NCI-H446 treated with DMSO at 0.1 percent for 48 hours (cell line): ENCODE measurements at places on chromosomes 1 and 21.

- DNase-seq: no peak
Measured at GRCh38 chr21:30714456-30714855, 4.1 kb downstream of the KRTAP21-3 start.

DNA sequence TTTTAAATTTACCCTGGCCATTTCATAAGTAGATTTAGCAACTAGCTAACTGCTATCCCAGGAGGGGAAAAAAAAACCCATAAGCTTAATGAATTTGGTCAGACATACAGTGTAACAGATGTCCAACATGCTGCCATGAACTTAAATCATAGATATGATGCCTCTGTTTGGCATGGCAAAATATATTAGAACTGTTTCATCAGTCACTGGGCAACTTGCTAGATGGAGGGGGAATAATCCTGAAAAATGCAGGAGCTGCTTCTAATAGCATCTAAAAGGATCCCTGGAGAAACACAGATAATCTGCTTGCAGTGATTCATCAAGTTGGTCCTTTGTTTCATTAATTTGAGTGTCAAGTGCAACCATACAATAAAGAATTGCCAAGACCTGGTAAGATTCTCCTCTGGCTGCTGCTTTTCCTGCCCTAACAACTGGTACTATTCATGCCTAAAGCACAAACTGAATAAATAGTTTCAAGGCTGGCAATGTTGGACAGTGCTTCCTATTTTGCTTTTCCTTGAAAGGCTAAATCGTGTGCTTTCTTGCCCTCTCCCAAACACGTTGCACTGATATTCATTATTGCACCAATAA lies 1.5 kb upstream of the ST6GALNAC5 start:
- DNase-seq: peak; percentile 78

- no peak for DNase-seq
Measured at GRCh38 chr1:67261680-67262079, 46.0 kb upstream of the IL12RB2 start.

DNA sequence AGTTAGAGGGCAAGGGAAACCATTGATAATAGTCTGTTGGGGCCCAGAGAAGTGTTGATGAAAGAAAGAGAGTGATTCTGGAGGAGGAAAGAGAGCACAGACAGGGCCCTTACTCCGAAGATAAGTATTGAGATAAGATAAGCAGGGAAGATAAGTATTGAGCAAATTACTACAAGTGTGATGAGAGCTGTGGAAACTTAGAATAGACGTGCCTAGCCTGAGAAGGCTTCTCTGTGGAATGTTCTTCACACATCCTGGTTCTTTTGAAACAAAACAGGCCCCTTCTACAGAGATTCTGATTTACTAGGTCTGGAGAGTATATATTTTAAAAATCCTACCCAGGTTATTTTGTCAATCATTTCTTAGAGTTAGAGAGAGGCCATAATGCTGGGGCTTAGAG lies 26.4 kb downstream of the FNBP1L start:
- no peak for DNase-seq

DNA sequence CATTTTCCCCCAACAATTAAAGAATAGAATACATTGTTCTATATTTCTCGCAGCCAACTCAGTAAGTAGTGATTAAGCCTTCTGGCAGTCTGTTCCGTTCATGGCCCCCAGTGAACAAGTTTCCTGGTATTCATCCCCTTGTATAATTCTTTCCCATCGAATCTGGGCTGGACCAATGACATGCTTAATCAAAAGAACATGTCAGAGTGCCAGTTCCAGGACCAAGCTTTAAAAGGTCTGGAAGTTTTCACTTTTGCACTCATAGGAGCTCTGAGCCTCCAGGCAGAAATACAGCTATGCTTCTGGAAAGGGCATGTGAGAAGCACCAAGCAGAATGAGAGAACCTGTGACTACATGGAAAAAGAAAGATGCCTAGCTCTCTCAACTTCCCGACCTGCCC lies 22.5 kb upstream of the DPYD start:
- no peak for DNase-seq

GRCh38 chr1:164726235-164726634 lies 167.3 kb downstream of the PBX1 start:
- DNase-seq: no peak

GRCh38 chr1:101667761-101668160 lies 329.0 kb downstream of the OLFM3 start:
- DNase-seq: no peak

GRCh38 chr1:200512191-200512590 lies 102.4 kb upstream of the ZNF281 start:
- no peak for DNase-seq

DNA sequence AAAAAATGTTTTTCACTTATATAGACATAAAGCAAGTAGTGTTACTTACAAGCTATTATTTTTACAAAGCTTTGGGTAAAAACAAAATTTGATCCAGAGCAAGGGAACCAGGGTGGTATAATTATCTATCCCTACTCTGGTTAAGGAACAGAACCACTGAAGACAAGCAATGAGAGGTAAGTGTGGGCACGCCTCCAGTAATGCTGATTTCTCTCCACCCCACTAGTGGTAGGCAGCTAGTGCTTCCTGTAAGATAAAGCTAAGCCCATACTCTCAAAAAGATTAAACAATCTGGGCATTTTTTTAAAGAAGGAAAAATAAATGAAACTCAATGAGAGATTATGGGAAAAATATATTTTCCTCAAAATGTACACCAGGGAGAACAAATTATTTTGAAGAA lies 22.1 kb downstream of the TFB2M start:
- DNase-seq: no peak

- DNase-seq: no peak
Measured at GRCh38 chr1:22868331-22868730, 104.3 kb downstream of the LACTBL1 start.

DNA sequence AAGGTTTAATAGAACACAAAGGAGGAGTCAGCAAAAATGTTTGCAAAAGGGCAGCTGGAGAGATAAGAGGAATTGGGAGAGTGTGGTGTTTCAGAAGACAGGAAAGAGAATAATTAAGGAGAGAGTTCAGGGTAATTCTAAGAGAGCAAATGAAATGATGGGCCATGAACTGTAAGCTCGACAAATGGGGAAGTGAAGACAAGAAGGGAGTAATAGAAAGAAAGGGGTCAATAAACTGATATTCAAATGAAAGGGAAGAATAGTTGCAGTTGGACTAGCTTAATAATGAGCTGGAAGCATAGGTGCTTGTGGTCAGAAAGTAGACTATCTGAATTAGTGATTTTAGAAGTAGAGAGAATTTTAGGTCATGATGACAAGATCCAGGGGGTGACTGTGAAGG lies 15.6 kb upstream of the RNF220 start:
- no peak for DNase-seq

DNA sequence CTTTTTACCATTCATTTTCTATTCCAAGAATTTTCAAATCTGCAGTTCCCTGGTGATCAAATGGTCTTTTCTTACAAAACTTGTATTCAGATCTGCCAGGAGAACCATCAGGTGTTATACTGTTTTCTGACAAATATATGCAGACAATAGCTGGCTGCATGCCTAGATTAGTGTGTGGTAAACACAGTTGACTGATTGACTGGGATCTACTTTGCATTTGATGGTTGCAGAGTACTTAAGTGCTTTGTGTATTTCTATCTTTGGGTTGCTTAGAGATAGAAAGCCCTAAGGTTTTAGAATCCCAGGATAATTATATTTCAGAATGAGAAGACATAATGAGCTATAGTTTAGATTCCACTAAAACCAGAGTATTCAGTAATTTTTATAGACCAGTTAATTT lies 102.0 kb upstream of the CHODL start:
- no peak for DNase-seq

- DNase-seq: no peak
Measured at GRCh38 chr1:246769306-246769705, 45.1 kb downstream of the SCCPDH start.

DNA sequence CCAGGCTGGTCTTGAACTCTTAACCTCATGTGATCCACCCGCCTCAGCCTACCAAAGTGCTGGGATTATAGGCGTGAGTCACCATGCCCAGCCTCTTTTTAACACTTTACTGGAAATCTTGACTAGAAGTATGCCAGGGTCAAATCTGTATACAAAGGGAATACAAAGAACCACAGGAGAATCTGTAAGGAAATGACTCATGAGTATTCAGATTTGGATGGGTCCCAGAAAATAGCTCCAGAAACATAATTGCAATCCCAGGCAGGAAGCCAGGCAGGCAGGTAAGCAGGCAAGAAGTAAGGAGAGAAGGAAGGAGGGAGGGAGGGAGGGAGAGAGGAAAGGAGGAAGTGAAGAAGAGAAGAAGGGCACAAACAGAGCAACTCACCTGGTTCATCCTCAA lies 22.8 kb upstream of the TIAM1 start:
- peak; percentile 56 for DNase-seq

GRCh38 chr1:47663286-47663685 lies 225.4 kb downstream of the FOXD2 start:
- no peak for DNase-seq
